ENCODE measurements at places on chromosomes 4 and X. TPM values are rescaled to one million over a fixed set of nuclear protein-coding genes. Genes with fewer than 3 reads are reported as not detected.

GRCh38 chrX:152917656-152918579 lies 20.1 kb downstream of the ZNF185 start:
- DNase-seq: no peak

Gene CSAG3
- total RNA-seq: not detected

Gene HCCS
- 66.7 TPM for total RNA-seq

- DNase-seq: no peak
Observed at GRCh38 chrX:12890467-12890866, 16.0 kb upstream of the TLR8 start.

DNA sequence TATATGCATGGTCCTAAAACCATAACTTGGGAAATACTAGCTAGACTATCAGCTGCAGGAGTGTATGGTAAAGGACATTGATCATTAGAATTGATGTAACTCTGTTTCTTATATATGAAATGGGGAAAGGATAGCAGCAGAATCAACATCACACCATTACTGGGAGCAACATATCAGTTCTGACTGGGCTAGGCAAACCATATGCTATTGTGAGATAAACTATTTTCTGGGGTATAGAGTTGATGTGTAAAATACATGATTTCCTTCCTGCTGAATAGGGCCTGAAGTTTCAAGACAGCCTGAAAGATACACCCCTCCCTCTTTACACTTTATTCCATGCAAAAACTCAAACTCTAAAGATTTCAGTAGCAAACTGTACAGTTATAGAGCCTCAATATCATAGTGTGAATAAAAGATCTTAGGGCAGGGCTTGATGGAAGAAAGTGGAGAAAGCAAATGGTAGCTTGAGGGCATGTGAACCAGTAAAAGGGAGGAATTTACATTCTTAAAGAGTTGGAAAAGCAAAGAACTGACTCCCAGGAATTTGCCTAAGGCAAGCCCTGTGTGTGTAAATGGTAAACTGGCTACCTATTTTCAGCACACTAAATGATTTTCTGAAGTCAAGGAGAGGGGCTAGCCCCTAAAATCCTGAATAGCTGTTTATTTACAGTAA lies 404.1 kb downstream of the MAPK10 start:
- no peak for DNase-seq

Gene ZNF330
- total RNA-seq: 201 TPM

Gene NDST3
- not detected for total RNA-seq

- no peak for DNase-seq
Observed at GRCh38 chr4:114729068-114729738, 130.6 kb downstream of the UGT8 start.

DNA sequence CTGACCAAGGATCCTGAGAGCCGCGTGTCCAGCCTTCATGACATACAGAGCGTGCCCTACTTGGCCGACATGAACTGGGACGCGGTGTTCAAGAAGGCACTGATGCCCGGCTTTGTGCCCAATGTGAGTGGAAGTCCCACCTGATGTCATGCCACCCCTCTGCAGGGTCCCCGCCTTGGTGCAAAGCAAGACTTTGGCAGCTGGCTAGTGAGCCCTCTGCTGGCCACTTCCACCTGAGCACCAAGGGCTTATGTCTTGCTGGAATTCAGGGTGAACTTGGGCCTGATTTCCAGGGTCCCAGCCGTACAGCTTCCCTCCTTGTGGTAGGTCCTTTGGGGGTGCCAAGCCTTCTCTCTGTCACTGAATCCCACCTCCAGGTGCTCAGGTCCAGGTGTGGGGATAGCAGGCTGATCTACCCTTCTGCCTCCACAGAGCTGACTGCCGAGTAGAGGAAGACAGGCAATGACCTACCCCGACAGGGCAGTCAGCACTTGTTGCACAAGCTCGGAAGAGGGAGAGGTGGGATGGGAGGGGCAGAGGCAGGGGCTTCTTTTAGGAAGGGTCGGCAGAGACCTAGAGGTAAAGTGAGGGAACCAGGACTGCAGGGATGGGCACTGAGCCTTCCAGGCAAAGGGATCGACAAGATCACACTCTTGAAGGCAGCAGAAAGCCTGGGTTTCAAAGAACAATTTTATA lies 248.1 kb downstream of the EVC2 start:
- no peak for DNase-seq

DNA sequence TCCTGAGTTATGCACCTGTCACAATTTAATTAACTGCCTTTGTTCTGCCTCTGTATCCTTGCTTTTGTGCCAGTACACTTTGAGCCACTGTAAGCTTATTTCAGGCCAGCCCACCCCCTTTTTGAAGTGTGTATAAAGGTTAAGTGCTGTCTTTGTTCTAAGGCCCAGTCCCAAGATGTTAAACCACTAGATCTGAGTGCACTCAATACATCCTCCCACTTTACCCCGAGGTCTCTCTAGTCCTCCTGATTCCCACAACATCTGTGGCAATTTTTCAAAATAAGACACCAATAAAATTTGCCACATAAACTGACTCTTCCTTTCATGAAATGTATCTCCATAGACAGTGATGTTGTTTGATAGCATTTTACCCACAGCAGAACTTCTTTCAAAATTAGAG lies 124.1 kb upstream of the SPIN4 start:
- no peak for DNase-seq

DNA sequence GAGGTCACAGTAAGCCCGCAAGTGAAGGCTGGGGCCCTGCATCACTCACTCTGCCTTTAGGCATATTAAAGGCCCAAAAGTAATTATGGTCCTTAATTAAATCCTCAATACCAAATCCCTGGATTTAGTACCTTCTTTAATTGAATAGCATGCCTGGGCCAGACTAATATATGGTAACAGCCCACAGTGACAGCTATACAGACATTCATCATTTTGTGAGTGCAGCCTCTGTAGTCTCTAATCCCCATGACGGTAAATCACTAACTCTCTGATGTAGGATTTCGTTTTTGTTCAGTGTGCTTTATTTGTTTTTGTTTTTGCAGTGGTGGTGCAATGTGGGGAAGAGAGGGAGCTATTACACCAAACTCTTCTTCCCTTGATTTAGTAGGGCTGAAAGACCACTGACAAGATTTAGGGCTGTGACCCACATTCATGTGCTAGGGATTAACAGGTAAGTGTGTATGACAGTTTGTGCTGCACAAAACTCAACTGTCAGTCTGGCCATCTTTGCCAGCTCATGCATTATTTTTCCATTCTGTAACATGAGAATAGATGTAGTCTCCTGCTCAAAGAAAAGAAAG lies 60.6 kb upstream of the SLC39A8 start:
- DNase-seq: no peak

DNA sequence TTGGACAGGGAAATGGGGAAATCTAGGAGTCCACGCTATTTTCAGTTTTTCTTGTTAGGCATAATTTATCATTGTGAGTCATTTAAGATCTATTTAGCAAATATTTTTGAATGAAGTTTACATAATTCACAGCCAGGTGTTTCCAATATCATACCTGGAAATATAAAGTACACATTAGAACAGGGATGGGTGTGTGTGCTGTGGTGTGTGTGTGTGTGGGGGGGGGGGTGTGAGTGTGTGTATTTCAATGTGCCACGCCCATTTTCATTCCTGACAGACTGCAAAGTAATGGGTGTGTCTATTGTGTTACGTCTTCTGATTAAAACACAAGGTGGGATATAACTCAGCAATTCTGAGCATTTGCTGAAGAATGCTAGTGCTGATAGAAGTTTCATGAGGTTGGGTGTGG lies 33.2 kb downstream of the ARHGAP10 start:
- DNase-seq: no peak

GRCh38 chrX:36388901-36389300 lies 469.4 kb downstream of the CFAP47 start:
- no peak for DNase-seq

Gene MAGEB5
- total RNA-seq: not detected

DNA sequence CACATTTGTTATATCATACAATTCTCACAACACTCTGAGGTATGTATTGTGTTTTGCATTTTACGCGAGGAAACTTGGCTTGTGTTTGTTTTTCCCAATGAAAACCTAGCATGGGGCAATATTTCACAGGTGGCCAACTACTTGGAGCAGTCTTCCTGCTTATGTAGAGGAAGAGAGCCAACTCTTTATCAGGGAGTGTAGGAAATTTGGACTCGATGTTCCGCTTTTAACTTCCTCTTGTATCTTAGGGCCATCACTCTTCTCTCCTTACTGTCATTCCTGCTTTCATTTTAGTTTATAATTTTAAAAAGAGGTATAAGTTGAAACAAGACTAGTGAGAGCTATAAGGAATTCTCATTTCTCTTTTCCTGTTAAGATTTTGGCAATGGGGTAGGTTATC lies 107.7 kb upstream of the RPS6KA3 start:
- DNase-seq: no peak

Gene ELMOD2
- 16.3 TPM for total RNA-seq

Gene ATOH1
- total RNA-seq: not detected

DNA sequence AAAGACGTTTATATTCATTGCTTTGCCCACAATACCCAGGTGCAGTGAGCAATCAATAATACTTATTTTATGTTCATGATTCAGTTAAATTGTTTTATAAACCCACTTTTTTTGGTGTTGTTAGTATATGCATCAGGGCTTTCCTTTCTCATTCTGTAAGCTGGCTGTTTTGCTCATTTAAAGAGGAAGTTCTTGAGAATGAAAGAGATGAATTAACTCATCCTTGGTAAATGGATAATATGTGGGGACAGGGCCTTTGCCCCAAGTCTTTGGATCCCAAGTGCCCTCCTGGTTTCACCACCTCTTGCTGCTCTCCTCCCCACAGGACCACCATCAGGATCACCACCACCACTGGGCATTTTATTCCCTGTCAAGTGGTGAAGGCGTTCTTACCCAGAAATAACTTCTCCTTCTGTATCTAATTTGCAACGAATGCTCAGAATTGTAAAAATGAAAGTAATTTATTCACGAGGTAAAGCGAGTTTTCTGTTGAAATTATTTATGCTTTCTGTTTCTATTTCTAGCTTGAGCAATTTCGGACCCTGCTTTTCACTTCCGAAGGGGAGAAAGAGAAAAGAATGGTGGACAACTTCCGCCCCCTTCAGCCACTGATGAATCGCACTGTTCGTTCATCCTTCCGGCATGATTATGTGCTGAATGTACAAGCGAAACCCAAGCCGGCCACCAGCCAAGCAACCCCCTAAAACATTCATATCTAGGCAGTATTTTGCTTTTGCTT lies 8.2 kb upstream of the ZRSR2 start:
- DNase-seq: no peak

GRCh38 chr4:103567591-103567990 lies 152.2 kb downstream of the TACR3 start:
- DNase-seq: no peak

DNA sequence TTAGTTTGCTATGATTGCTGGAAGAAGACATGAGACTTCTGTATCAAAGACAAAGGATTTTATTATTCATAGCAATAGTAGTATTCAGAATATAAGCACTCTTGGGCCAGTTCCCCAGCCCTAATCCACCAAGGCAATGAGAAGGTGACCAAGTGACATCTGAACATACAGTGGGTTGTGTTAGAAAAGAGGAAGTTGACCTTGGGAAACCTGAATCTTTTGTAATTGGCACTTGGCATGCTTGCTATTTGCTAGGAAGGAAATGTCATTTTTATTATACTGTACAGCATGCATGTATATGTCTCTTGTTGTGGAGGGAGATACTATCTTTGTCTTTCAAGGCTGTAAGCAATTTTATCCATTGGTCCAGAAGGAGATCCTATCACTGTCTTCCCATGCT lies 216.1 kb upstream of the FAT1 start:
- no peak for DNase-seq

Gene HSFX2
- not detected for total RNA-seq

DNA sequence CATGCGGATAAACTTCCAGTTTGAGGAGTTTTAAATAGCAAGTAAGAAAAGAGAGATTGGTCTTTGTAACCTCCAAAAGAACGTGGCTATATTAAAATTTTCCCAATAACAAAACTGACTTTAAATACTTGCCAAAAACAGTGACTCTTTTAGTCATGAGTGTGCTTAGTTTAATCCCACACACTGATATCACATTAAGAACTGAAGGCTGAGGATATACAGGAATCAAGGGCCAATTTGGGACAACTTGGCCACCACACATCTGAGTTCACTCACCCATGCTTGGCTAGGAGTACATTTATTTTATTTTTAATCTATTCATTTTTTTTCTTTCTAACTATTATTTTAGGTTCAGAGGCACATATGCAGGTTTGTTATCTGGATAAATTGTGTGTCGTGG lies 110.2 kb downstream of the APBB2 start:
- DNase-seq: no peak

DNA sequence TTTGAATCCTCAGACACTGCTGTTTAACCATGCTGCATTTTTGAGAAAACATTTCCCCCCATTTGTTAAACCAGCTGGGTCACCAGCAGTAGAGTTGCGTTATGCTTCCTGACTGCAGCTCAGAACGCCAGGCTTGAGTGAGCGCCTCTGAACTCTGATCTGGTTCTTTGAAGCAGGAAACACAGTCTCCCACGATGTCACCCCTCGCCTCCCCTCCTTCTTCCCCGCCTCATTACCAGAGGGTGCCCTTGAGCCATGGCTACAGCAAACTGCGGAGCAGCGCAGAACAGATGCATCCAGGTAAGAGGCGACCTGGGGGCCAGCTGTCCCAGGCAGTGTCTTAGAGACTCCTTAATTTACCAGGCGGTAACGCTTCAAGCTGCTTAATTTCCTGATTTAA lies 78.4 kb downstream of the REPS2 start:
- no peak for DNase-seq

- DNase-seq: no peak
Observed at GRCh38 chrX:19931146-19931545, 43.7 kb upstream of the SH3KBP1 start.

DNA sequence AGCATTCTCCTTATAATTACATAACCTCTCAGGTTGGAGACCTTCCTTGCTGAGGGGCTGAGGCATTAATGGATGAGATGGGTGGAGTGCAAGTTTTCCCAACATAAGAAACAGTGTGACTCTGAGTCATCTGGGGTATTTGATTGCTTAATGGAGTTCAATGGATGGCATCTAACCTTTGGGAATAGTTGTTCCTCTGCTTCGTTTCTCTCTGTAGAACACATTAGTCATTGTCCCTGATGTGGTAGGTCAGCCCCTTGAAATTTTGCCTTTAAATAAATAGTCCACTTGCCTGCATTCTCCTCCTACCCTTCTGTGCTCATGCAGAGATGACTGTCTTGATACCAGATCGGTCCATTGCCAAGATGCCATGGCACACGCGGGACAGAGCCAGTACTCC lies 38.6 kb downstream of the SLITRK2 start:
- no peak for DNase-seq

- no peak for DNase-seq
Observed at GRCh38 chrX:54980334-54980733, 13.7 kb downstream of the PFKFB1 start.

- DNase-seq: no peak
Observed at GRCh38 chr4:16725252-16725651, 173.2 kb downstream of the LDB2 start.

- DNase-seq: no peak
Observed at GRCh38 chrX:149010853-149011224, 494.3 kb downstream of the IDS start.

DNA sequence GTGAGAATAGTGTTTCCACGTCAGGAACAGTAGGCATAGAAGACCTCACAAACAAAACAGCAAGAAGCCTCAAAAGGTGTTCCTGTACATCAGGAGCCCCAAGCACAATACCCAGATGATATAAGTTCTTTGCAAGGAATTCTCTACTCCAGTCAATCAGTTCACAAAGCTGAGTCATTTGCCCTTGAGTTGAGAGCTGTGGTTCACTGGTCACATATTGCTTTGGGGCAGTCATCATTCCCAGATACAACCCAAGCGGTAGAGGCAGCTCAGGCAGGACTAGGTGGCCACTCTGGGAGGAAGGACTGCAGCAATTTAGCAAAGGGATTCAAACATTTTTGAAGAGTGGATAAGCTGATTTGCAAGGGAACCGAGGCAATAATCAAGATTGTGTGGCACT lies 551.5 kb upstream of the ZFP42 start:
- DNase-seq: no peak

- no peak for DNase-seq
Observed at GRCh38 chr4:20627866-20628265, 72.4 kb upstream of the PACRGL start.
